ENCODE measurements at places on chromosomes 6 and 20.

GRCh38 chr20:36455972-36456625, 85.2 kb upstream of the MYL9 start:
- no peak for DNase-seq

GRCh38 chr6:154792761-154793160, 59.5 kb downstream of the SCAF8 start:
- DNase-seq: no peak

DNA sequence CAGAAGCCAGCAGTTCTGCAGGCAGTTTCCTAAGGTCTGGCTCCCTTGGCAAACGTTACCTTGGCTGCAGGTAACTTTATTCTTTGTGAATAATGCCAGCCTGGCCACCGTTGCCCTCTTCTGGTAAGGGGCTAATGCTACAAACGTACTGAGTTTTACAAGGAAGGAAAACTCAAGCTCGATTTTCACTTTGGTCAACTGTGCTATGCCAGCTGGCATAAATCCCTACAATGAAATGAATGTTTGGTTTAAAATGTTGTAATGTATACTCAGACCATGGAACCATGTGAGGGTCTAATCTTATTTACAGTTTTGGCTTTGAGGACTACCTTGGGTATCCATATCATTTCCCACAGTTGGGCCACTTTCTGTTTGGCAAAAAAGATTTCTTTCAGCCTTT, 101.4 kb downstream of the SLX4IP start:
- DNase-seq: no peak

- DNase-seq: no peak
Observed at GRCh38 chr6:89199579-89199978, 17.6 kb downstream of the GABRR1 start.

DNA sequence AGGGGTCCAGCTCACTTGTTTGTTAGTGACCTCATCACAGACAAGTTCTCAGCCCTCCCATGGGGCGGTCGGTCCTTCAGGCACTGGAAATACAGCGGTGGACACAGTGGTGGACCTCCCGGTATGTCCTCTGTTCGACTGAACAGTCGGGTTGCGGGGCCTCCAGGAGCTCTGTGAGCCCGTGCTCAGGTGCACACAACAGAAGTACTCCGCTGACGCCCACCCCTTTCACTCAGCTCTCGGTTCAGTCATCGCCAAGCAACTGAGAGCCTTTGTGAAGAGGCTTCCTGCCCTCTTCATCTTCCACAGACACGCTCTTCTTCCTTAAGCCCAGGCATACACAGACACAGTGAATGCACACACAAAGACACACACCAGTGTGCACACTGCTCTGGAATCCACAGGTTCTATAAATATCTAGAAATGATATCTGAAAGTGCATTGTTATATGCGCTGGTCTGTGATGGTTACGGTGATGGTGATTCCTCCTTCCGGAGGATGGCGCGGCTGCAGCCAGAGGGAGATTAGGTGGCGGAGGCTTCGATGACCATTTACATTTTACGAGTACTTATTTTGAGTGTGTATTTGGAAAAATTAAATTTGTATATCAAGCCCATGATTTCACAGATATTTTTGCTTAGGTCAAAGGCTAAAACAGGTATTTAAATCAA, 46.8 kb upstream of the BHLHE23 start:
- no peak for DNase-seq

- no peak for DNase-seq
Observed at GRCh38 chr6:16206595-16207037, 31.8 kb upstream of the GMPR start.

DNA sequence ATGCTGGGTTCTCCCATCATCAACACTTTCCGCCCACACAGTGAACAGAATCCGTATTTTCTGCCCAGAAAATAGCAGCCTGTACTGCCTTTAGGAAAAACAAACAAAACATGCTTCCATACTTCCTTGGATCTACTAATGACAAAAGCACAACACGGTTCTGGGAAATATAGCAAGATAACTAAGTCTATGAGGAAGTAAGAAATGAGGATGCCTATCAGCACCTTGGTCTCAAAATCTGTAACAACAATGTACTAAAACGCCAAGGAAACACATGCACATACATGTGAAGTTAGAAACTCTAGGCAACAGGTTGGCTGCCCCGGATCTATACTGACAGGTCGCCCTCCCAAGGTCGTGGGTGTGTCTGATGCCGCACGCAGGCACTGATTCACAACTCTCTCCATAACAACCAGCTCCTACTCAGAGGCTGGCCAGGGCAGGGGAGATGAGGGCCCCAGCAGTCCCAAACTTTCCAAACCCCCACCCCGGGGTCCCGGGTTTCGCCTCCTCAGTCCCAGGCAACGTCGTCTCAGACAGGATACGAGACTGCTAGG, 710 bp downstream of the BTBD9 start:
- DNase-seq: peak; percentile 35

GRCh38 chr6:37516920-37517405, 17.3 kb upstream of the CCDC167 start:
- DNase-seq: no peak

DNA sequence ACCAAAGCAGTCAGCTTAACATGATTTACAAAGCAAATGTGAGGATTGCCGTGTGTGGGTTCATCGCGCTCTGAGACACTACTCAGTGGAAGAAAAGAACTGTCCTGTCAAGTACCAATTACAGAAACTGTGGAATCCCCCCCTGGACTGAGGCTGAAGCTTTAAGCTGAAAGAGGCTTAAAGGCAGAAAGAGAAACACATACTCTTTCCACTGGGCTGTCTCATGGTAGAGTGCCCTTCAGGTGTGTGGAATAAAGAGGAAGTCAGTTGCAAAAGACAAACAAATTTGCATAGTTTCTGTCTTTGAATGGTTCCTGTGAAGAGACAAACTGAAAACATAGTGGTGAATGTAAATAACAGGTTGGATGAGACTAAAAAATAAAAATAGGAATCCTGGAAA, 560.4 kb upstream of the SYNCRIP start:
- DNase-seq: no peak

DNA sequence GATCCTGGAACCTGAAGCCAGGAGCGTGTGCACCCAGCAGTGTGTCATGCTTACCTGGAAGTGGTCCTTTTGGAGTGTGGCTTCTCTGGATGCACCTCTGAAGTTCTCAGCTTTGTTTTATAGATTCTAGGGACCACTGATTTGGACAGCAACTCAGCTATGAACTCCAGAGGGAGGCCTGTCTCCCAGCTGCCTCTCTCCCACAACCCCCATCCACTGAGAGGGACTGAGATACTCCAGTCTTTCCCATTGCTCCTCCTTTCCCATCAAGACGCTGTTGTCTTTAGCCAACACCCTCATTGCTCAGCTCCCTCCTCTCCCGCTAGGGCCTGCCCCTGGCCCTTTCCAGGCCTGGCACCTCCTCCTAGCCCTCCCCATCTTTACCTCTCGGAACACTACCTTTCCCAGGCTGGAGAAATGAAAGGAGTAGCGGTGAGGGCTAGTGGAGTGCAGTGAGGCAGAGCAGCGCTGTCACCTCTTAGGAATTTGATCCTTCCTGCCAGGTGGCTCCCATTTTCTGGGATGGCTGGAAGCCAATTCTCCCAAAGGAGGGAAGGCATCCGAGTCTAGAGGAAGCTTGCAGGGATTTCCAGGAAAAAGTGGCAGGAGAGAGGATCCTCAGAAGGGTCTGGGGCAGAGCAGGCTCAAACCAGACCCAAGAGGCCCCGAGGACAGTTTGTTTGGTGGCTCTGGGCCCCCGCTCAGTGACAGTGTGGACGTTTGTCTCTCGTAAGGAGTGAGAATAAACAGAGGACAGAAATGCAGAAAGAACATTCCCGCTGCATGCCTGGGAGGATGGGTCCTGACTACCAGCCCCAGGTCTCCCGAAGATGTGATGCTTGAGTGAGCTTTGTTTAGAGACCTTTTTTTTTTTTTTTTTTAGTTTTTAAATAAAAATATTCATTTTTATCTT, at the start of gene LRRN4:
Gene LRRN4 (minus strand): TSS at position 285 of the 913 bp plus-strand sequence. CDS start 1,261 bp downstream, outside the sequence.
- DNase-seq: no peak

GRCh38 chr6:40485795-40486194, 101.4 kb downstream of the LRFN2 start:
- no peak for DNase-seq

- no peak for DNase-seq
Observed at GRCh38 chr6:36276581-36277536, 7.0 kb downstream of the PNPLA1 start.

DNA sequence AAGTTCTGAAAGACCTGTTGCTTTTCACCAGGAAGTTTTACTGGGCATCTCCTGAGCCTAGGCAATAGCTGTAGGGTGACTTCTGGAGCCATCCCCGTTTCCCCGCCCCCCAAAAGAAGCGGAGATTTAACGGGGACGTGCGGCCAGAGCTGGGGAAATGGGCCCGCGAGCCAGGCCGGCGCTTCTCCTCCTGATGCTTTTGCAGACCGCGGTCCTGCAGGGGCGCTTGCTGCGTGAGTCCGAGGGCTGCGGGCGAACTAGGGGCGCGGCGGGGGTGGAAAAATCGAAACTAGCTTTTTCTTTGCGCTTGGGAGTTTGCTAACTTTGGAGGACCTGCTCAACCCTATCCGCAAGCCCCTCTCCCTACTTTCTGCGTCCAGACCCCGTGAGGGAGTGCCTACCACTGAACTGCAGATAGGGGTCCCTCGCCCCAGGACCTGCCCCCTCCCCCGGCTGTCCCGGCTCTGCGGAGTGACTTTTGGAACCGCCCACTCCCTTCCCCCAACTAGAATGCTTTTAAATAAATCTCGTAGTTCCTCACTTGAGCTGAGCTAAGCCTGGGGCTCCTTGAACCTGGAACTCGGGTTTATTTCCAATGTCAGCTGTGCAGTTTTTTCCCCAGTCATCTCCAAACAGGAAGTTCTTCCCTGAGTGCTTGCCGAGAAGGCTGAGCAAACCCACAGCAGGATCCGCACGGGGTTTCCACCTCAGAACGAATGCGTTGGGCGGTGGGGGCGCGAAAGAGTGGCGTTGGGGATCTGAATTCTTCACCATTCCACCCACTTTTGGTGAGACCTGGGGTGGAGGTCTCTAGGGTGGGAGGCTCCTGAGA, at the start of gene HFE:
Gene HFE (plus strand): TSS at position 146 of the 832 bp plus-strand sequence. CDS start 12 bp downstream, at position 158.
- DNase-seq: no peak

All from activated CD4-positive, CD25-positive, alpha-beta regulatory T cell (primary cell).